ENCODE measurements at places on chromosomes 3 and 15.

- no peak for DNase-seq
Measured at GRCh38 chr3:53823026-53823955, 22.9 kb downstream of the CHDH start.

- peak; percentile 48 for DNase-seq
Measured at GRCh38 chr3:111936967-111937366, 41.9 kb upstream of the ABHD10 start.

DNA sequence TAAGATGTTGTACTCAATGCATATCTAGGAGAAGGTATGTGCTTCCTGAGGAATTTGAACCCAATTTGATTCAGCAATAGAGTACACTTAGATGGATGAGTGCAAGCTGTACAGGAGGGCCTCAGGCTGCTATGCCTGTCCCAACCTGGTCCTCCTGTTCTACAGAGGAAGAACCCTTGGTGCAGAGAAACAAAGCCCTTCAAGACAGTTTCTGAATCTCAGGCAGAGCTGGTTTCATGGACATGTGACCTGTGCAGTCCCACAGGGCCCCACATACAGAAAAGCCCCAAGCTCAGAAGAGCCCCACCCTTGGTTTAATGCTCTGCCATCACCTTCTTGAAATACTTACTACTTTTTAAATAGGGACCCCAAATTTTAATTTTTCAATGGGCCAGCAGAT, 15.3 kb downstream of the FOXP1 start:
- peak; percentile 21 for DNase-seq

DNA sequence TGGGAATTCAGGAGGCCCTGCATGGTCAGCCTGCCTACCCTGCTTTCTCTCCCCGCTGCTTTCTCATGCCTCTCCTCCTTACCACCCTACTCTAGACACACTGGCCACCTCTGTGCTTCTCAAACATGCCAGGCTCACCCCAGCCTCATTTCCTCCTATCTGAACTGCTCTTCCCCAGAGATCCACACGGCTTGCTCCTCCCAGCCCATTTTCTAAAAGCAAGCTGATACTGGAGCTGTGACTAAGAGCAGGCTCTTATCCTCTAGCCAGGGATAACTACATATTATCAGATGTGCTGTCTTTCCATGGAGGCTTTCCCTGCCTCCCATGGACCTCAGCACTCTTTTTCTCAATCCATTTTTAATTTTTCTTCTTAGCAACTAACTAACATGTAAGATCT, 85.9 kb downstream of the BOC start:
- DNase-seq = no peak

- DNase-seq = no peak
Measured at GRCh38 chr3:20160230-20160629, 25.8 kb downstream of the SGO1 start.

DNA sequence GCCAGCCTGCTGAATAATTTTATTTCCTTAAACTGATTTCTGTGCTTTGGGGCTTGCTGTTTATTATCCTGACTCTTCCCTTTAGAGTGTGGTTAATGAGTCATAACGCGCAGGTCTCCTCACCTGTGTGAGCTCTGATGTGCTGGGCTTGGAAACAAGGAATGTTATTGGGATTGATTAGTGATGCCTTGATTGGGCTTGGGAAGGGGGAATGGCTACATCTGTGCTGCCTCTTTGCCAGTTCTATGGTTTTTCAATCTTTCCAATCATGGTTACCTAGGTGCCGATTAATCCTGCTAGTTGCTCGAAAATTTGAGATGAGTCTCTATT, 161.0 kb downstream of the THSD4 start:
- DNase-seq = peak; percentile 85

DNA sequence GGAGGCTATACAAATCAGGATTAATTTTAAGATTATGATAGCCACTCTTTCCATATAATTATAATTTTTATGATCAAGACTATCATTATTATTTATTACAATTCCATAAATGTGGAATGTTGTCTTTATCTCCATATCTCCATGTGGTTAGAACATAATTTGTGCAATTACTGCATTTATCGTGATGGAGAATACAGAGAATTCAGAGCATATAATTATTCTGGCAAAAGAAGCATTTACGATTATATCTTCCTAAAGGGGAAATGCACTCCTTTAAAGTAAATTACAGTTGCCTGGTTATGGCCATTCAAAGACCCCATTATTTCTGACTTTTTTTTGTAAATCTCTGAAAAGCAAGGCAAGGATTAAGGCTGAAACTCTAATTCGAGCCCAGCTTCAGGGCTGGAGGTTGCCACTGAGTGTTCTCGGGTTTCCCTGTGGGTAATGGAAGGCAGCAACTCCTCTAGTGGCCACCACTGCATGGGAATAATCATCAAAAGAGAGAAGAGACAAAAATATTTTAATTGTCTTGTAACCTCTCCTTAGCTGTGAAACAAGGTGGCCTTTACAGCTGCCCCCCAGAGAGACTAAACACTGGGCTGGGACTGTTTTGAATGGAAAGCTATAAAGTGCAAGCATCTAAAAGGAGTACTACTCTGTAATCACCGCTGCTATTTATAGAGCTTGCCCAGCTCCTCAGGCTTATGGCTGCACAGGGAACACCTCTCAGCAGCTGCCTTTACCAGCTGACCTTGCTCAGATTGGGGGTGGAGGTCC, 59.8 kb upstream of the PRTG start:
- no peak for DNase-seq

DNA sequence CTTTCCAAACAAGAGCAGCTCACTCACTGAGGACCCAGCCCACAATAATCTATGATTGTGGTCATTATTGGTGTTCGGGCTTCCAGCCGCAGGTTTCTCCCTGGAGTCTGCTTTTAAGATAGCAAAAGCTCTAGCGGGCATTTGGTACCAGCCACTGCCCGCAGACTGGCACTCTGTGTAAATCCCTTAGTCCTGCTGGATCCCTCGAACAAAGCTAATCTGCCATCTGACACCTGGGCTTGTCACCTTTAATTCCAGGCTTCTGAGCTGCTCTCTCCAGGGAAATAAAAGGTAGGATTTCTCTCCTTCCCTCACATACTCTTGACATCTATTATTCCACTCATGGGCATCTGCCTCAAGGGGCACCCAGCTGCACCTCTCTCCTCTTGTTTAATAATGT, 158.7 kb downstream of the PDCD6IP start:
- no peak for DNase-seq

GRCh38 chr3:182692021-182692420, 101.3 kb upstream of the ATP11B start:
- DNase-seq = no peak

GRCh38 chr3:24254649-24255048, 240.0 kb downstream of the THRB start:
- peak; percentile 30 for DNase-seq

DNA sequence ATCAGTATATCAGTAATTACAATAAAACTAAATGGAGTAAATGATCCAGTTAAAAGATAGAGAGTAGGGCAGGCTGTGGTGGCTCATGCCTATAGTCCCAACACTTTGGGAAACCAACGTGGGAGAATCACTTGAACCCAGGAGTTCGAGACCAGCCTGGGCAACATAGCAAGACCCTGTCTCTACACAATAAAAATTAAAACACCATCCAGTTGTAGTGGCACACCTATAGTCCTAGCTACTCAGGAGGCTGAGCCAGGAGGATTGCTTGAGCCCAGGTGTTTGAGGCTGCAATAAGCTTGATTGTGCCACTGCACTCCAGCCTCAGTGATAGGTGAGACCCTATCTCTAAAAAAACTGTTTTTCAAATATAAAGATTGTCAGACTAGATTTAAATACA, 5.9 kb upstream of the KCNMB3 start:
- DNase-seq = no peak

DNA sequence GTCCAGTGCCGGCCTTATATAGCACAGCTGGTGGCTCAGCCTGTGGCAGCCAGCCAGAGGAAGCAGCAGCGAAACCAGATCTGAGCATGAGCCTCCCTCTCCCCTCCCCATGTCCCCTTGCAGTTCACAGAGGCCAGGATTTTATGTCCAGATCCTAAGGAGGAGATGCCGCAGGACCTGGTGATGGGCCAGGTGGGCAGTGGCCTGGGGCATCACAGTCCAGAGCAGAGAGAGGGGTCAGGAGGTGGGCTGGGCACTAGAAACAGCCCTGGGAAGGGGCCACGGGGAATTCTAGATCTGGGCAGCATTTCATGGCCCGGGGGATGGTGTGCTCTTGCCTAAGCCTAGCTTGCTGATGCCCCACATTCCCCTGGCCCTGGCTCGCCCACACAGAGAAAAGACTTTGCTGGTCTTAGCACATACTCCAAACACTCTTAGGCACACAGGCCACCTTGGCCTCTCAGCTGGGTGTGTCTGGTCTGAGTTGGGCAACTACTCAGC, 259 bp upstream of the CILP start:
- peak; percentile 28 for DNase-seq

DNA sequence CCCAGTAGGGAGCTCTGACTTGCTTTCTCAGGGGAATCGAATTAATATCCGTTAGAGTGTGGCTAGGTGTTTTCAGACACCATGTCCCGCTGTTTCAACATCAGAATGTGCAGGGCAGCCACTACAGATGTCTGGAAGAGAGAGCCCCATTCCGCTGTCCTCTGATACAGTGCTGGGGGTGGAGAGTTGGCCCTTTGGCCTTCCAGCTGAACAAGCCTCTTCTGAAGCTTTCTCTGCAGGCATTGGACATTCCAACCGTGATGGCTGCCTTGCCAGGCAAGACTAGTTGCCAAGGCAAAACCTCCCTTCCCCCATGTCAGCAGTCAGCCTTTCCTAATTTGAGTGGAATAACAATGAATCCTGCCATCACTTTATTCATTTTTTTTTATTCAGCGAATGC, 1.5 kb downstream of the FAH start:
- DNase-seq = no peak

DNA sequence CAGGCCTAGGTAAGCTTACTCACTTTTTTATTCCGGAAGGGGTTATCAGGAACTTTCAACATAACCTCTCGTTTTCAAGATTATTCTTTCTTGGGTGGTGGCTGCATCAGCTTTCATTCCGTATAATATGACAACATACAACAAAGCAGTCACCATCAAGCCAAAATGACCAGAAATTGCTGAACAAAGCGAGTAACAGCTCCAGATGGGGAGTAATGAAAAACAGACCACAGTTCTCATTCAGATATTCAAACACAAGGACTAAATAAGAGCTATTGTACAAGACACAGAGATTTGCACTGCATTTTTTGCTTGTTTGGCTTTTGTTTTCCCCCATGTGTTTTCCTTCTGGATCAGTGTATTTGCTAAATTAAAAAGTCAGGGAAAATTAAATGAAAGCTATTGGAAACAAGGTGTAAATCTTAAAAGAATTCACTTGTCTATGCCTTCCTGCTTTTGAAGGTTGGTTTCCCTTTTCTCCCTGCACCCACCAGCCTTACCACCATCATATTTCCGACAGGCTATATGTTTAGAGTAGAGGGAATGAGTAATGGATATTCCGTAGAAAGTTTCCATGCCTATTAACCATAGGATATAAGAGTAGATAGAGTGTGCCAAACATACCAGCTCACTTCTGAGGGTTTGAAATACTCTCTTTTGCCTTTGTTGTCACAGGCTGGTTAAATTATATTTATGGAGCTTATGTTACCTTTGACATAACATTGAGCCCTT, 213.6 kb downstream of the RBMS3 start:
- DNase-seq = no peak

DNA sequence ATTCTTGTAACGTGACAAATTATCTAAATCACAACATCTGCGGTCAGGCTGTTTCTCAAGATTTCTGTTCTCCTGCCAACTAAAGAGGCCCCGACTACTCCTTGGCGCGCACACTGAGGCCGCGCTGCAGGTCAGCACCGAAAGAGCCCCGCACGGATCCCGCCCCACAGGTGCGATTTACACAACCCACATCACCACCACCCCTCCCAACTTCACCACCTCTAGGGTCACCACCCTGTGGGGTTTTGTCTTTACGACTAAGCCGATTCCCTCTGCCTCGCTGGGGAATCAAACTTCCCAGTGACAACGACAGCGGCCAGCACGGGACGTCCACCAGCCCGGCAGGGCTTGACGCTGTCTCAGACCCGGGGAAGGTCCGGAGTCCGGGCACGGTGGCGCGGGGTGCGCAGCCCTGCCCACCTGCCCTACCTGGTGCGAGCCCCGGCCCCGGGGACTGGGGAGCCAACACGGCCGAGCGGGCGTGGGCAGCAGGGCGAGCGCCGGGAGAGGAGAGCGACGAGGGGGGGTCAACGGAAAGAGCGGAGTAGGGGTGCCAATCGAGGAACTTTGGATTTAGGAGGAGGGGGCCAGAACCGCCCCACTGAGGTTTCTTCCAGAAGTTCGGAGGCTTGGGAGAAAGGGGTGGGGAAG, 764 bp downstream of the UACA start:
- DNase-seq = peak; percentile 68

- no peak for DNase-seq
Measured at GRCh38 chr3:171525437-171525836, 65.2 kb upstream of the TNIK start.

- DNase-seq = no peak
Measured at GRCh38 chr3:72969766-72970165, 26.8 kb upstream of the PPP4R2 start.

DNA sequence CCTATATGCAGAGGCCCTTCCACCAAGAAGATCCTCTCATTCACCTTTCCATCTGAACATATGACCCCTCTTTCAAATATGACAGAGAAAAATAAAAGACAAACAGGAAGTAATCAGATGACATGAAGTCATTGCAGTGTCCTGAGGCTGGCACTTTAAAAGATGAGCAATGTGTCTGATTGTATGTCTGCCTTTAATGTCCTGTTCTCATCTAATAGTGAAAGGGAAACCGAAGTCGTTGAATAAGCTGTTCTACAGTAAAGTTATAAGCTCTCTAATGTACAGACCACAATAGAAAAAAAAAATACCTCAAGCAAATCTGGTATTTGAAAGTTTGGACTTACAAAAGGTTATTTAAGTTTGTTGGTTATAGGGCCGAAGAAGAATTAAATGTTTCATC, 243.0 kb downstream of the CLSTN2 start:
- DNase-seq = no peak

- peak; percentile 39 for DNase-seq
Measured at GRCh38 chr3:188026191-188026968, 127.6 kb upstream of the LPP start.

DNA sequence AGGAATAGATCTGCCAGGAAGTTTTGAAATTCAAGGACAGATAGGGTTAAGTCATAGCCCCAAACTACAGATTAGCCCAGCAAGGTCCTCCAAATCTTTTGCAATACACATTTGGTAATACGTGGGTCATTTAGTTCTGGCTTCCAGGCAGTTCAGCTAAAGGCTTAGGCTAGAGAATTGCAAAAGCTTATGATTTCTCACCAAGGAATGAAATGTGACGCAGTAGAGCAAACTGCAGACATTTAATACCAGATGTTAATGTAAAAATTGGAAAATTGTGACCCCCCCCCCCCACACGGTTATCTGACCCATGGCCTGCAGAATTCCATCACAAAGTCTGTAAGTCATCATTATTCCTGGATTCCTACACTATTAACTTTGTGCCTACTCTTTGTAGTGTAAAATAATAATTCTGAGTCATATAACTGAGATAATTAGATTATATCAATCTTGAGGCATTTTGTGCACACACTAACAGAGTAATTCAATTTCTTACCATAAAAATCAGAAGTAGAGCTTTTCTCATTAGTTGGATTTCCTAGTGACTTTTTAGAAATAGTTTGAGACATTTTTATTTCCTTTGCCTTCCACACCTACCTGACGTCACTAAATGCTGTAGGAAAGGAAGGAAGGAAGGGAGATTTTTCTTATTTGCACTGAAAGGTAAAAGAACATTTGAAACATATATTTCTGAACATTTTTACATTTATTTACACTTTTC, 235.2 kb downstream of the DTWD1 start:
- DNase-seq = peak; percentile 52

GRCh38 chr3:33111581-33111980, 2.2 kb upstream of the CRTAP start:
- DNase-seq = no peak
